ENCODE measurements at places on chromosomes 11 and 22. TPM values are rescaled to one million over a fixed set of nuclear protein-coding genes. Genes with fewer than 3 reads are reported as not detected.

Gene OR2D2
- 0.22 TPM for total RNA-seq

Gene ZNF143
- 23.5 TPM for total RNA-seq

Gene YPEL4
- 1.2 TPM for total RNA-seq

Gene KCNC1
- 0.50 TPM for total RNA-seq

Gene SERGEF
- total RNA-seq, result 30.6 TPM

Gene KIAA1671
- 106 TPM for total RNA-seq

Gene OR52I2
- not detected for total RNA-seq

Gene KCNJ1
- not detected for total RNA-seq

Gene SAA4
- not detected for total RNA-seq

Gene DENND5A
- total RNA-seq, result 8.0 TPM

Gene OR51B4
- total RNA-seq, result not detected

Gene LMO1
- not detected for total RNA-seq

Gene DLG2
- 3.2 TPM for total RNA-seq

Gene NAALAD2
- total RNA-seq, result 0.15 TPM

Gene EXPH5
- 42.2 TPM for total RNA-seq

Gene GAL3ST1
- total RNA-seq, result 12.1 TPM

Gene SCO2
- 5.5 TPM for total RNA-seq

Gene ROBO4
- 4.8 TPM for total RNA-seq

Gene HBB
- 25.8 TPM for total RNA-seq

Gene EXT2
- total RNA-seq, result 48.5 TPM

Gene PIH1D2
- 0.98 TPM for total RNA-seq

Gene GP1BB
- total RNA-seq, result not detected

Gene SHANK3
- total RNA-seq, result 4.8 TPM

Gene SYT13
- total RNA-seq, result 23.0 TPM

Gene APLNR
- total RNA-seq, result 3.6 TPM

Gene OR10D3
- not detected for total RNA-seq

Gene FDX1
- total RNA-seq, result 22.6 TPM

Gene APOL4
- total RNA-seq, result 0.95 TPM

Gene LDLRAD3
- 2.9 TPM for total RNA-seq

Gene H19
- 14.2 TPM for total RNA-seq

Gene C11orf52
- 8.5 TPM for total RNA-seq

Gene APOL5
- not detected for total RNA-seq

Gene ARHGAP8
- total RNA-seq, result 57.3 TPM

Gene ANO3
- total RNA-seq, result 0.09 TPM

Gene GRM5
- total RNA-seq, result not detected

Gene TMPRSS13
- 0.46 TPM for total RNA-seq

Gene RASD2
- 12.9 TPM for total RNA-seq

Gene MMP27
- 0.47 TPM for total RNA-seq

Gene PGA5
- total RNA-seq, result 0.22 TPM

Gene SLC7A4
- 4.9 TPM for total RNA-seq

Gene MRGPRX4
- total RNA-seq, result not detected

Gene SESN3
- 15.7 TPM for total RNA-seq

Gene SLC2A11
- 13.7 TPM for total RNA-seq

Gene LRRC32
- 12.5 TPM for total RNA-seq

Gene KRTAP5-7
- 0.61 TPM for total RNA-seq

Gene IL17REL
- 0.17 TPM for total RNA-seq

Gene CSNK2A3
- 0.59 TPM for total RNA-seq

Gene C11orf91
- total RNA-seq, result not detected

Gene CACNA1I
- 0.31 TPM for total RNA-seq

Gene OTOG
- not detected for total RNA-seq

Gene TLCD5
- 0.49 TPM for total RNA-seq

Gene SCGB2A2
- not detected for total RNA-seq

Gene TRIM29
- total RNA-seq, result 6.1 TPM

Gene DDIAS
- 2.5 TPM for total RNA-seq

Gene CHRM1
- total RNA-seq, result 0.98 TPM

Gene VPREB1
- total RNA-seq, result not detected
